Suprapubic skin (tissue), 4 donors: ENCODE measurements at places on chromosomes 12 and 14.

GRCh38 chr14:100612986-100613385, 25.8 kb upstream of the BEGAIN start:
- DNase-seq, result peak; percentile 27

GRCh38 chr14:96585672-96586013, 83.5 kb downstream of the PAPOLA start:
- DNase-seq, result no peak

DNA sequence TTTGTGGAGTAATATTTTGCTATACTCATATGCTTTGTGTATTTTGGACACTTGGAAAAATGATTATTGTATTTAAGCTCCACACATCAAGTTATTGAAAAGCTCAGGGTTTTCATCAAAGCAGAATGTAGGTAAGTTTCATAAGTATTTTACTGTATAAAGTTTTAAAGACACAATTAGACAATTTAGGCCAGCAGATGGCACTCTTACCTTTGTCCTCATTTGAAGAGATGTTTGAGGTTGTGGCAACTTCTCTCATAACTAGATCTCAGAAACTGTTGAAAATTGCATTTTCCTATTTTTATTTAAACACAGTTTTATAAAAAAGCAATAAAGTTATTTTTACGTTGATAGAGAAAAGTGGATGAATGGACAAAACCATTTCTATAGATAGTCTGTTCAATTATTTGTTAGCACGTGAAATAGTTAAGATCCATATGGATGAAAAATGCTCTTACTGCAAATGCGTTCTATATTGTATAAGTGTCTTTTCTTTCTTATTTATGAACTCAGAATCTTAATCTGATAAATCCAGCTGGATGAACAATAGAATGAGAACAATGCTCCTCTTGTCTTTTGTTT, 300.0 kb downstream of the AEBP2 start:
- DNase-seq, result no peak

DNA sequence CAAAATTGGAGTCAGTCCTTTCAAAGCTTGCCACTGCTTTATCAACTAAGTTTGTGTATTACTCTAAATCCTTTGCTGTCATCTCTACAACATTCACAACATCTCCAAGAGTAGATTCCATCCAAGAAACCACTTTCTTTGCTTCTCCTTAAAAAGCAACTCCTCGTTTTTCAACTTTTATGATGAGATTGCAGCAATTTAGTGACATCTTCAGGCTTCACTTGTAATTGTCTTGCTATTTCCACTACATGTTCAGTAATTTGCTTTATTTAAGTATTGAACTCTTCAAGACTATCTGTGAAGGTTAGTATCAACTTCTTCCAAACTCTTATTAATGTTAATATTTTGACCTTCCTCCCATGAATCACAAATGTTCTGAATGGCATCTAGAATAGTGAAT, 747.9 kb downstream of the TMTC2 start:
- no peak for DNase-seq

DNA sequence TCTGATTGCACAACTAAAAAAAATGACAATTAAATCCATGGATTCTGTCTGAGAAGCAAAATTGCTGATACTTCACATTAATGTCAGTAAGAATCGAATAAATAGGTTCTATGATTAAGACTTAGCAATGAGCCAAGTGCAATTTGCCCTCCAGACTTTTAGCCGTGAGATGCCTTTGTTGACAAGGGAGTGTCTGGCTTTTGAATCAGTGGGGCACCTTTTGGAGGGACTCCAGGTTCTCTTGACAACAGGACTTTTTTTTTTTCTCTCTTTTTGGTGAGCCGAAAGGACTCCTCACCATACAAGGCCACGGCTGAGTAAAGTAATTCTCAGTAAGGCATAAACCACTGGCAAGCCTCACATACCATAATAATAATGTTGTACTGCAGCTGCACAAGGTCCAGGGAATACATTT, 4.7 kb upstream of the MDM1 start:
- no peak for DNase-seq

GRCh38 chr12:107929436-107929835, 154.9 kb downstream of the ASCL4 start:
- DNase-seq, result no peak

- DNase-seq, result no peak
These were observed 69.3 kb downstream of the BCAT1 start for GRCh38 chr12:24879644-24880043.

- DNase-seq, result no peak
These were observed 276.1 kb upstream of the LMO3 start for GRCh38 chr12:16881986-16882570.

DNA sequence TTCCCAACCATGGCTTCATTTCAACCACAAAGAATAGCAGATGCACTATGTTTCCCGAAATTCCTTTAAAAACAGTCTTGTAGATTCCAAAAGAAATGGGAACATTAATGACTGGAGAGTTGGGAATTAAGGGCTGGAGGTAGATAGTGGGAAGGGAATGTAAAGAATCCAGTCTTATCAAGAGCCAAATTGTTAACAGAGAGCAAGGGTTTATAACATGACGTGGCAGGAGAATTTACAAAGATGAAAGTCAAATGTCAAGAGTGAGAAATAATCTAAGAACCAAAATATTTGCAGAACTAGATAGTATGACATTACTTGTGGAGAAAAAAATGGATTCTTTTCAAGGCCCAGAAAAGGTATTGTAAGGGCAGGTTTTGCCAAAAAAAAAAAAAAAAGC, 200.9 kb downstream of the GRIN2B start:
- DNase-seq, result no peak

- no peak for DNase-seq
These were observed 1046.6 kb upstream of the USP15 start for GRCh38 chr12:61213646-61214045.

DNA sequence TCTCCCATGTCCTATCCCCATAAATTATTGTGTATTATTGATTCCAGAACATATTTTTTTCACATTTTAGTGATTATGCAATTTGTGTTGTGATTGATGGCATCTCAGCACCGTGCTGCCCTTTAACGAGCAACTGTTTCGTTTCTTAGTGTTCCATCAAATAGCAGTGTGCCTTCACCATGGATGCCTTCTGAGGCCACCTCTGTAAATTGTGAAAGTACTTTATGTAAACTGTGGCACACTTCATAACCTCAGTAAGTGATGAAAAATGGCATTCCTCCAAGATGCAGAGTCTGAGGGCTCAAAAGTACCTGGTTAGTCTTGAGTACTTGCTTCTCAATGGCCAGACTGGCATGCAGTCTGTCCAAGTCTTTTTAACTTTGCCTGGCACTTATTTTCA, 8.2 kb downstream of the CHST11 start:
- DNase-seq, result no peak

DNA sequence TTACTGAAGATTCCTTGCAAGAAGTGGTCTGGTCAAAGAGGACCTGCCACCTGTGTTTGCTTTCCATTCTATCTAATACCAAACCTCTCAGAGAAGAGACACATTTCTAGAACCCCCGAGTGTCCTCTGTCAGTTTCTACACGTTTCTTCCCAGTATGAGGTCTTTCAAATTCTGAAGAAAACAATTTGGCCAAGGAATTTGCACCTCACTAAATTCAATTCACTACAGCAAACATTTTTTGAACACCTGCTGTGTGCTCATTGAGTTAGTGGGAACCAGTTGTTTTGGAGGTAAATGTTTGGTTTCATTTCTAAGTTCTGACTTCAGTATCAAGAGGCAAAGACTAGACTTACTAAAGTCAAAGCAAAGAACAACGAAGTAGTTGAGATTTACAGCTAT, 19.4 kb downstream of the GPR19 start:
- no peak for DNase-seq
